Activated T-cell treated with anti-CD3 and anti-CD28 coated beads for 1 hour (primary cell): ENCODE measurements at places on chromosomes 11 and 22.

- DNase-seq = no peak
Measured at GRCh38 chr11:3684819-3685172, 13.6 kb upstream of the CHRNA10 start.

GRCh38 chr22:21837248-21837979 is 30.0 kb downstream of the MAPK1 start:
- DNase-seq = no peak

- no peak for DNase-seq
Measured at GRCh38 chr11:130551388-130551787, 102.9 kb downstream of the ADAMTS15 start.

DNA sequence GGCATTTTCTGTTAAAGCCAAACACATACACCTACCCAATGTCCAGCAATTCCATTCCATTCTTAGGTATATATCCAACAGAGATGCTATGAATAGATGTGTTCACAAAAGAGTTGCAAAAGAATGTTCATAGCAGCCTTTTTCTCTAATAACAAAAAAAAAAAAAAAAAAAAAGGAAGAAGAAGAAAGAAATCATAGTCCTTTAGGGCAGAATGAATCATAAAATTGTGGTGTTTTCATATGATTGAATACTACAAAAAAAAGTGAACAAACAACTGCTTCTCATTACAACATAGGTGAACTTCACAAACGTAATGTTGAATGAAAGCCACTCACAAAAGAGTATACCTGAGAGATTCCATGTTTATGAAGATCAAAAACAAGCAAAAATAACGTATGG is 66.8 kb upstream of the GRK3 start:
- DNase-seq = no peak

DNA sequence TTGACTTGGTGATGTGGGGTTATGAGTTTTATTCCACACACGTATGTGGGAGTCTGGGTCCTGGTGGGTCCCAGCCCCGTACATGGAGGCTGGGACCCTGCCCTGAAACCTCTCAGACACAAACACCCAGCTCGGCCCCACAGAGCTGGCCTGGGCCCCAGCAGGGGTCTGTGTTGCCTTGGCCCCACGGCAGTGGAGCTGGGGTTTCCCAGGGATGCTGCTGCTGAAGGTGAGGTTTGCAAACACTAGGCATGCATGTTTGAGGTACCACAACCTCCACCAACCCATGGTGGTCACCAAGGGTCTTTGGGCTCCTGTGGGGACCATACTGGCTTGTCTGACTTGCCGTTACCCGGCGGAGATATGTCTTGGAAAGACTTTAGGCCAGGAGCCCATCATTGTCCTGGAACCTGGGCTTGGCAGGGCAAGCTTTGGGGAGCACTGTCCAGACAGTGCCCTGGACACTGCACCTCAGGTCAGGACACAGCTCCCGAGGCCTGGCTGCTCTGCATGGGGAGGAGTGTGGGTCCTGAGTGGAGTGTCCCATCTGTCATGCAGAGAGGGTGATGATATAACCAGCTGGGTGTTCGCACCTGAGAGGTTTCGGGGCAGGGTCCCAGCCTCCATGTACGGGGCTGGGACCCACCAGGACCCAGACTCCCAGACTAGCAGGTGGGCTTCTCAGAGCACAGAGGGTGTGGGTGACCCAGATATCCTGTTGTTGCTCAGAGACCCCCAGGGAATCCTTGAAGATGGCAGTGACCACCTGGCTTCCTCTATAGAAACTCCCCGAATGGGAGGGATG is 63.3 kb downstream of the KCNQ1 start:
- no peak for DNase-seq

- no peak for DNase-seq
Measured at GRCh38 chr11:446891-447290, 3.2 kb upstream of the PTDSS2 start.

DNA sequence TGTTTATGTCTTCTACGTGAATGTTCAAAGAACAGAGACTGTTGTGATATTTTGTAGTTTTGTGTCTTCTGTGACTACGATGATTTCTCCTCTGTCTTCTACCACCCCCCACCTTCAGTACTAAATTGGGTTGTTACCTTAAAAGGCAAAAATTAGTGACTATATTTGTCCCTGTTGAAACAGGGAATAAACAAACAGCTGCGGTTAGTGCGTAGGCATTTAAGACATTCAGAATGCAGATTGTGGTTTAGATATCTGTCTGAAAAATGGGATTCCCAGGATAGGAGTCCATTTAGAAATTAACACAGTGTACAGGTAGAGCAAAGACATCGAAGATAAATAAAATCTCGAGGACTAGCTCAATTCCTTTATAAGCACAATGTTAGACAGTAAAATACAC is 15.6 kb upstream of the ARHGAP42 start:
- no peak for DNase-seq
